ENCODE measurements at places on chromosomes 1 and 21.
A peak's percentile ranks its signal among the peaks of the same experiment; 100 is the strongest.

GRCh38 chr1:223775711-223776074 is 63.4 kb downstream of the CAPN2 start:
- no peak for DNase-seq

GRCh38 chr1:166952002-166952746 is 23.2 kb downstream of the ILDR2 start:
- no peak for DNase-seq

- no peak for DNase-seq
These were observed at the start of gene ERRFI1 for GRCh38 chr1:8026153-8026975. Gene ERRFI1 (minus strand): TSS chr1:8026309. CDS start chr1:8015619, 10,690 bp downstream.

- DNase-seq = no peak
These were observed 25.4 kb downstream of the PLA2G4A start for GRCh38 chr1:186854102-186854501.

GRCh38 chr1:17627239-17628052 is 87.9 kb downstream of the ARHGEF10L start:
- no peak for DNase-seq

- DNase-seq = no peak
These were observed 687 bp upstream of the RASSF5 start for GRCh38 chr1:206506405-206507283.

- DNase-seq = no peak
These were observed 71.9 kb downstream of the SCCPDH start for GRCh38 chr1:246795906-246796694.

- DNase-seq = no peak
These were observed 135.7 kb upstream of the ZNF648 start for GRCh38 chr1:182196897-182197870.

DNA sequence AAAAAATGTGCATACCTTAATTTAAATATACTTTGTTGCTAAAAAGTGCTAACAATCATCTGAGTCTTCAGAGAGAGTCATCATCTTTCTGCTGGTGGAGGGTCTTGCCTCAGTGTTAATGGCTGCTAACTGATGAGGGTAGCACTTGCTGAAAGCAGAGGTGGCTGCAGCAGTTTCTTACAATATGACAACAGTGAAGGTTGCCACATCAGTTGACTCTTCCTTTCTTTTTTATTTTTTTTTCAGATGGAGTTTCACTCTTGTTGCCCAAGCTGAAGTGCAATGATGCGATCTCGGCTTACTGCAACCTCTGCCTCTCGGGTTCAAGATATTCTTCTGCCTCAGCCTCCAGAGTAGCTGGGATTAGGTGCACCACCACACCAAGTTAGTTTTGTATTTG is 2.6 kb upstream of the CFAP45 start:
- DNase-seq = no peak

- no peak for DNase-seq
These were observed 3.5 kb upstream of the ARHGEF16 start for GRCh38 chr1:3450983-3451382.

GRCh38 chr1:69258842-69259241 is 308.9 kb upstream of the LRRC7 start:
- no peak for DNase-seq

GRCh38 chr21:41777951-41778815 is 11.3 kb upstream of the RIPK4 start:
- DNase-seq = peak; percentile 61

DNA sequence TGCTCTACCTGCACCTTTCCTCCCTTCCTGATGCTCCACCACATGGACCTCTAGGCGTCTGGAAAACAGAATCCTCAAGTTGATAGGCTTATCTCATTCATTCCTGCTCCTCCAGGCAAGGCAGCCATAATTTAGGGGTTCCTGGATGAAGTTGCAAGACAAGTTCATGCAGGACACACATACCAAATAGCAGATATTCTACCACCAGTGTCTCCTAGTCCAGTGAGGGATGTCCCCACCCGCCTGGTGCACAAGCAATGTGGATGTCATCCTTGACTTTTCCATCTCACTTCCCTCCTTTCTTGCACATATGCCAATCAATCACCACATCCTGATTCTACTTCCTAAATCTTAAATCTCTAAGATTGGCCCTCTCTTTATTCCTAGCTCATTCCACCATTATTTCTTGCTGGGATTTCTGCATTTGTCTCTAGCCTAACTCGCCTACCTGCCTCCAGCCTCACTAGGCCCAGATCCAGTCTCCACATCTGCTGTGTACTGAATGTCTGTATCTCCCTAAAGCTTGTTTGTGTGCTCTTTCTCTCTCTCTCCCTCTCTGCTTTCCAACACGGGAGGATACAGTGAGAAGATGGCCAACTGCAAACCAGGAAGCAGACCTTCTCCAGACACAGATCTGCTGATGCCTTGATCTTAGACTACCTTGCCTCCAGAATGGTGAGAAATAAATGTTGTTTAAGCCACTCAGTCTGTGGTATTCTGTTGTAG is 40.5 kb downstream of the CD34 start:
- DNase-seq = no peak

DNA sequence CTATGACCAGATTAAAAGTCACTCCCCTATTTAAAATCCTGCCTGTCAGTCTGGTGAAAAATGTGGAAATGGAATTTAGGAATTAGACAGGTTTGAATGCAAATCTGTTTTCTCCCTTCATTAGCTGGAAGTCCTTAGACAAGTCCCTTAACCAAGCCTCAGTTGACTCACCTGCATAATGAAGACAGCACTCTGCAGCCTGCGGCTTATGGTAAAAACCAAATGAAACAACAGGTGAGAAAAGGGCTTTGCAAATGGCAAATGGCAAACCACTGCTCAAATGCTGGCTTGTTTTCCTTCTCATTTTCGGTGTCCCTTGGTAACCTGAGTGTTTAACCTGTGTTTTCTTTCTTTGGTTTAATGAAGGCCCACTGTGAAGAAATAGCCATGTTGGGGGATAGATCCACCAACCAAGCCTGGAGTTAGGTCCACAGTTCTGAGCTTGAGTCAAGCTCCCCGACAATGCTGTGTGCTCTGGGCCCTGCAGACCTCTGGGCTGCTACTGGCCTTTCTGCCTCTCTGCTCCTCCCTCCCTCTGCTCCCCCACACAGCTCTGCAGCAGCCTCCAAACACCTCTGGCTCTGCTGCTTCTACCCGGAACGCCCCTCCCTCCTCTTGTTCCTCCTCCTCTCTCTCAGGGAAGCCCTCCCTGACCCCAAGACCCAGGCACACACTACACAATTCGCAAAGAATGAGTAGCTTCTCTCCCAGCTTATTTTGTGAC is 641.8 kb downstream of the MATN1 start:
- DNase-seq = no peak

- DNase-seq = no peak
These were observed 207.6 kb downstream of the S1PR1 start for GRCh38 chr1:101444381-101444780.

- DNase-seq = no peak
These were observed 39.1 kb upstream of the WASF2 start for GRCh38 chr1:27528818-27529703.

GRCh38 chr21:32712641-32713040 is 15.2 kb downstream of the SYNJ1 start:
- no peak for DNase-seq

DNA sequence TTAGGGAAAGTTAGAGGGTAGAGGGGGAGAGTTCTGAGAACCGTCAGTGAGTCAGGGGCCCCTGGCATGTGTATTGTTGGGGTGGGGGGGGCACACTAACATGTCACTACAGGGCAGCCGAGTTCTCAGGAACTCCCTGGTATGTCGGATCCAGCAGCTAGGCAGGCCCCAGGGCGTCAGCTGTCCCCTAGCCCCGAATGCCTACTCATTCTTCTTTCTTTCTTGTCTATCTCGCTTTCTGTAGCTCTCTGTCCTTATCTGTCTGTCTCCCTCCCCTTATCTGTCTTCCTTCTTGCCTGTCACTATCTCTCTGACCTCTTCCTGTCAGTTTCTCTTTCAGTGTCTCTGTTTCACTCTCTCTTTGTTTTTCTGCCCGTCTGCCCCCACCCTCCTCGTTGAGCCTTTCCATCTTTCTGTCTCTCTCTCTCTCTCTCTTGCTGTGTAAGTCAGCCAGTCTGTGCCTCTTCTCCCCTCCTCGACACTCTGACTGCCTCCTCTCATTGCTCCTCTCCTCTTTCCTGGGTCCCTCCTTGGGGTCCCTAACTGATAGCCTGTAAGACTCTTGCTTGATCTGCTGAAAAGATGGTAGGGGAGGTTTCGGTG is 2.4 kb downstream of the NTRK1 start:
- DNase-seq = no peak

GRCh38 chr1:224357626-224358124 is 996 bp downstream of the CNIH4 start:
- no peak for DNase-seq

DNA sequence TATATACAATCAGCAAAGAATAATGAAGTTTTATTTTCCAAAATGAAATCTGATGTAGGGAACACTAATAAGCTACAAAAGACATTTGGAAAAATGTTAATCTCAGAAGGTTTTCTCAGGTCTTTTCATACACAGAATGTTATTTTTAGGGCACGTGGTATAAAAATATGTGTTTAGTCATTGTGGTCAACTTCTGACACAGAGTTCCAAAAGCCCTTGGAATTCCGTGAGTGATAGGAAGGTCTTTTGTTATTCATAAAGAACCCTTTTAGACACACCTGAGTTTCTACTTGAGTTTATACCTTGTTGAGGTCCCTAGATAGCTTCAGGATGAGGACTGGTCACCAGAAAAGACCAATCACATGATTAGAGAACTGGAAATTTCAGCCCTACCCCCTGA is 277.6 kb upstream of the NCAM2 start:
- no peak for DNase-seq

- no peak for DNase-seq
These were observed 996 bp upstream of the TMEM51 start for GRCh38 chr1:15152318-15153183.

DNA sequence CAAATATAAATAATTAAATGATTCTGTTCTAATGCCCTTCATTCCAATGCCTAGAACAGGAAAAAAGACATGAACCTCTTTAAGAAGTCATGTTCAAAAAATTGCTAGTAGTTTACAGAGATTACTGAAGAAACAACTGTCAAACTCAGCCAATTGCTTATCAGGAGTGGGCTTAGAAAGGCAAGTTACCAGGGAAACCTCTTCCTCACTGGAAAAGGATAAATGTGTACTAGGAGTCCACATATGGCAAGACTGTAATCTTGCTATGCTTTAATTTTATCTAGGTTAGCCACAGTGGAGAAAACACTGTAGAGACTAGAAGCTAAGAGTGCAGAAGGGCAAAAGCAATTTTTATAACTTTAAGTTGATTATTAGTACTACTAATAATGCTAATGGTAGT is 42.1 kb upstream of the DEPDC1 start:
- no peak for DNase-seq

DNA sequence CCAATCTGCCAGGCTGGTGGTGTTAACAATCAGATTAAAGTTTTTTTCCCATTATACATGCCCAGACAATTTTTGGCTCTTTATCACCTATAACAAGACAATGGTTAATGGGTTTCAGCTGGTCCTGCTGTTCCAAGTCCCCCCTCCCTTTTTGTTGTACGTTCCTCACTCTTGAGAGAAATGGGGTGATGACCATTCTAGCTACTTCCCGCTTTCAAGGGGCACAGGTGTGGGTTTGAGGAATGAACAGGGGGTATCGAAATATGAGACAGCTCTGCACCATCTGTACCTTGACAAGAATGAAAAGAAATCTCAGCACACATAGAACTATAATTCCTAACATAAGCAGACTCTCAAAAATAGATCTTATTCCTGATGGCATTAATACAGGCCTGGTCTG is 326.8 kb downstream of the PTPRU start:
- no peak for DNase-seq

GRCh38 chr1:206971029-206971655 is 882 bp upstream of the FCAMR start:
- no peak for DNase-seq

DNA sequence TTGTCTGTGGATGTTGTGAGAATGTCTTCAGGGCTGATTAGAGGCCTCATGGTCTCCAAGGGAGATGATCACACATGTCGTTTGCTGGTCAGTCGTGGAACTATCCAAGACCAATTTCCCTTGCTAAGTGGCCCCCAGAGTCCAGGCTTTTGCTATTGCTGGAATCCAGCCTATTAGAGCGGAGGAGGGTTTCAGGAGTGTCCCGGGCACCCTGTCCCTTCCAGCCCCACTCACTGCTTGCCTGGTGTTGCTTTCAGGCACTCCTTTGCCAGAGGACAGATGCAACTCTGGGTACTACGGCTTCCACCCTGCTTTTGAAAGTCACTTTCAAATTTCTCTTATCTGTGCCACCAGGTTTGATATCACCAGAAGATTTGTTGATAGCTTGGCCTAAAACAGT is 149.1 kb downstream of the NOS1AP start:
- DNase-seq = no peak

DNA sequence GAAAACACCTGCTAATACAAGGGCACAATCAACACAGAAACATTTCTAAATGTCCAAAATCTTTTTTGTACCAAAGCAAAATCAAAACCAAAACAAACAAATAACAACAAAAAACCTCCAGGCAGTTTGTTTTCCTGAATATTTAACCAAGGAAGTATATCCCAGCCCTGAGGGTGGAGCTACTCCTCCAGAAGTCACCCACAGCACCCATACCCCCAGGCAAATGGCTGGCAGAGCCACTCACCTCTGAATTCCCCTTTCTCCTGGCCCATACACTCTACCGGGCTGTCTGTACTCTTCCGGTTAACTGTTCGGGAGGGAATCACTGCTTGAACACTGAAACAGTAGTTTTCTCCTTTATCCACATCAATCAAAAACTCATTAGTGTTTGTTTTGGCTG is 9.5 kb downstream of the F3 start:
- no peak for DNase-seq

DNA sequence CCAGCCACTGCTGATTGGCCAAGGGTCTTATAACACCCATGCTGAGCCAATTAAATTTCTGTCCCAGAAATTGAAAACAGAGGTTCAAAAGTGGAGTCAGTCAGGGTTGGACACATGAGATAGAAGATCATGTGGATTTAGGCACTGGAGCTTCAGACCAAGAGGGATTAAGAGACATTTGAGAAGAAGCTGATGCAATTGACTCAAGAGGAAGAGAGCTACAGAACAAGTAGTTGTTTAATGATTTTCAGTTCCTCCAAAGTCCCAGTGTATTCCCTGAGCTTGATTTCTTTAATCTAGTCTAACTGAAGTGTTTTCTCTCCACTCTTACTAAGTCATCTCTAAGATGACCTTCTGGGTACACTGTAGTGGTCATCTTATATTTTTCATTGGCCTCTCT is 227.1 kb downstream of the DUSP10 start:
- no peak for DNase-seq

DNA sequence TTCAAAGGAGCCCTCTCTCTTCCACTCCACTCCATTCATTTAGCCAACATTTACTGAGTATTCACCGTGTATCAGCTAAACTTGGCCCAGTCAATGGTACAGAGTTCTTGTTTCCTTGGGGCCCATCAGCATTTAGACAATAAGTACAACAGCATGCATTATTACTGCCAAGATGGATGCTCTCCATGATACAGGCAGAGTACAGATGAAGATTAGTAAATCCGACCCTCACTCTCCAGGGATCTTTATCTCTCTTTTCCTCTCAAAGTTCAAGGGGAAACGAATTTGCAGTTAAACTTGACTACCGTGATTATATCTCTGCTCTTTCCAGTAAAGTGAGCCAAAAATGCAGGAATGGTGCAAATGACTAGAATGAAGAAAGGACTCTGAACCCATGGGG is 184.6 kb upstream of the DUSP10 start:
- no peak for DNase-seq
